ENCODE measurements at places on chromosomes 5 and 9.

DNA sequence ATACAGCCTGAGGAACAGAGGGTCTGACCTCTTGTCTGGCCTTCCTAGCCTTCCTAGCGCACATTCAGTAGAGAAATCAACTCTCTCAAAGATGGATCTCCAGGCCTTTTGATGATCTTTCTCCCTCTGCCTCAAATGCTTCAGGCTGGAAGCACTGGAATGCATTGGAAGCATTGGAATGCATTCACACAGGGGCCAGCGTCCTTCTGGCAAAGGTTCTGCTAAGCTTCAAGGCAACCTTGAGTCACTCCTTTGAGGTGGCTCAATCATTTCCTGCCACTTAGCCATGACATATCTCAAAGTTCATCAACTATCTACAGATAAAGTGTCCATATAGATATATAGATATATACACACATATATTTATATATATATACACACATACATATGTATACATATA, 42.9 kb downstream of the OR2K2 start:
- no peaks in the 10 kb centered on the region for H3K27me3 ChIP-seq
- DNase-seq = no peak
- H3K4me1 ChIP-seq = peaks cover 7% of the 10 kb centered on the region
- H3K4me3 ChIP-seq = no peak overlapping the region

DNA sequence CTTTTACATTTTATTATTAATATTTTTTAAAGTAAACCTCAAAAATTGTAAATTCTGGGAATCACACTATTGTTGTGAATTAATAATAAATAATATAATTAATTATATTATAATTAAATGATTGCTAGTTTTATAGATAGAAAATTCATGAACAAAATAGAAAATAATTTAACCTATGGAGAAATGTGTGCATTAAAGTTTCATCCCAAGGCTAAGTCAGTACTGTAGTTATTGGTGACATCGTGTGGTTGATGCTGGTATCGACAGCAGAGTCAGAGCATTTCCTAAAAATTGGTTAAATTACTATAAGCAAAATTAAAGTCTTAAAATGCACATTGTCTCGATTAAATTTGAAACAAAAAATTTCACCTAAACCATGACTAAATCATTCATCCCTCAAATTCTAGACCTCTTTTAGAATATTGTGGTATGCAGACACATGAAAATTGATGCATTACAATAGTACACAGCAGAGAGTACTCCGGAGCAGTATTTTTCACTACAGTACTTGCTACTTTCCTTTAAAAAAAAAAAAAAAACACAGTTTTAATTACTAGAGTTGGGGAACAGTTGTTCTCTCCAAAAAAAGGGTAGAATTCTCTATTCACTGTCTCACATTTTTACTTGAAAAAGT, 73.9 kb downstream of the RORB start:
- H3K27me3 ChIP-seq = peaks cover 11% of the 10 kb centered on the region
- peaks cover 2% of the 10 kb centered on the region for H3K4me1 ChIP-seq
- peak; percentile 40 for DNase-seq
- no peak overlapping the region for H3K27ac ChIP-seq

DNA sequence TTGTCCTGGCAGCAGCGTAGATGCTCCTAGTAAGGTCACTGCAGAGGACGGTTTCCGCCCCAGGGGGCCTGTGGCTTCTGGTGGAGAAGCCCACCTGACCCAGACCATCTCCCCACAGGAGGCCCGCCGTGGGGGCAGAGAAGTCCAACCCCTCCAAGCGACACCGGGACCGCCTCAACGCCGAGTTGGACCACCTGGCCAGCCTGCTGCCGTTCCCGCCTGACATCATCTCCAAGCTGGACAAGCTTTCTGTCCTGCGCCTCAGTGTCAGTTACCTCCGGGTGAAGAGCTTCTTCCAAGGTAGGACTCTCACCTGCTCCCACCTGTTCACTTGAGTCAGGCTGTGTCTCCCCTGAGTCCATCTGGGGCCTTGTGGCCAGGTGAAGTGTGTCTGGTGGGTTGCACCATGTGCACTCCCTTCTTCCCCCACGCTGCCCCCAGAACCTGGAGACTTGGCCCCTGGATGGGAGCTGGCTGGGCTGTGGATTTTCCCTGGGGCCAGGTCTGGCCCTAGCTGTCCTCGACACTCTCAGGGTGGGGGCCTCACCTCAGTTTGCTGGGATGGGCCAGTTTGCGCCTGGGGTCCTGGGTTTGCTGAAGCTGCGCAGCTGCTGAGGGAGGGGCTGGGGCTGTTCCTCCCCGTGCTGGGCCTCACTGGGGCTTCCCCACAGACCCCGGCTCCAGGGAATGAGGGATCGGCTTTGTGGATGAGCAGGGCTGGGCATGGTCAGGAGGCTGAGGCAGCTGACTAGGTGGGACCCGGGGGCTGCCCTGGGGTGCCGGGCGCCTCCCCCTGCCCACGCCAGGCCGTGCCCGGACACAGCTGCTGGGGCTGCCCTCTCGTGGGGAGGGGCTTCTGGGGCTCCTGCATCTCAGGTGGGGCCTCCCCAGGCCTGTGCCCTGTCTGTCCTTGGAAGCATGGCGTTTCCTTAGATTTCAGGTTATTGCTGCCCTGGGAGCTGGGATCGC, 32.4 kb downstream of the AHRR start:
- H3K36me3 ChIP-seq = peaks cover 12% of the 10 kb centered on the region
- no peaks in the 10 kb centered on the region for H3K4me1 ChIP-seq
- no peak for DNase-seq
- H3K4me3 ChIP-seq = no peak overlapping the region
- no peak overlapping the region for H3K27ac ChIP-seq

DNA sequence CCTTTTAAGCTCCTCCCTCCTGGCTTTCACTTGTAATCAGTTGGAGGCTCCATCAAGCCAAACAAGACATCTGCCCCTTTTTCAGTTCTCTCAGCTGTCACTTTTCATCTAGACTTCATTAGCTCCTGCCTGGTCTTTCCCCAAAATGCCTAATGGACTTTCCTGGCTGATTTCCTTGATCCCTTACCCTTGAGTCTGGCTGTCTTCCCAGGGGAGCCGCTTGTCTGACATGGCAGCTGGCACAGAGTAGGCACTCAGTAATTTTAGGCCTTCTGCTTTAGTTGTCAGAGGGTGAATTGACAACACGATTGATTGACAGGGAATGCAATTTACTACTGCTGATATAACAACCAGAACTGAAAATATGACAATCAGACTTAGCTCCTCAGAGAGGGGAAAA, 2.1 kb downstream of the C9orf153 start:
- H3K4me3 ChIP-seq = no peak overlapping the region
- H3K27me3 ChIP-seq = no peaks in the 10 kb centered on the region
- H3K36me3 ChIP-seq = peaks cover 10% of the 10 kb centered on the region
- H3K27ac ChIP-seq = no peak overlapping the region
- DNase-seq = no peak

DNA sequence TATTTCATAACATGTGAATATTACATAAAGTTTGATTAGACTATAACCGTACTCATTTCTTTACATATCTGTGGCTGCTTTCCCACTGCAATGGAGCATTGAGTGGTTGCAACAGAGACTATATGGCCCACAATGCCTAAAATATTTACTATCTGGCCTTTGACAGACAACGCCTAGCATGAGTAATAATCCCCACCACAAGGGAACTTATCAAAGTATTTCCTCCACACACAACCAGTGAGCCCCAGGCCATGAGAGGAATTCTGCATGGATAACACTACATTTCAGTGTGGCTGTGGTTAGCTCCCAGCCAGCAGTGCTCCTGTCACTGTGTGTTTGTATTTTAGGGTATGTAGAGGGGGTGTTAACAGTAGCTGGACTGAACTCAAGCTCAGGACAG, 54.8 kb downstream of the FAM81B start:
- H3K27me3 ChIP-seq = peaks cover 9% of the 10 kb centered on the region
- peaks cover 14% of the 10 kb centered on the region for H3K4me1 ChIP-seq
- DNase-seq = no peak
- no peak overlapping the region for H3K27ac ChIP-seq
- no peak overlapping the region for H3K4me3 ChIP-seq

DNA sequence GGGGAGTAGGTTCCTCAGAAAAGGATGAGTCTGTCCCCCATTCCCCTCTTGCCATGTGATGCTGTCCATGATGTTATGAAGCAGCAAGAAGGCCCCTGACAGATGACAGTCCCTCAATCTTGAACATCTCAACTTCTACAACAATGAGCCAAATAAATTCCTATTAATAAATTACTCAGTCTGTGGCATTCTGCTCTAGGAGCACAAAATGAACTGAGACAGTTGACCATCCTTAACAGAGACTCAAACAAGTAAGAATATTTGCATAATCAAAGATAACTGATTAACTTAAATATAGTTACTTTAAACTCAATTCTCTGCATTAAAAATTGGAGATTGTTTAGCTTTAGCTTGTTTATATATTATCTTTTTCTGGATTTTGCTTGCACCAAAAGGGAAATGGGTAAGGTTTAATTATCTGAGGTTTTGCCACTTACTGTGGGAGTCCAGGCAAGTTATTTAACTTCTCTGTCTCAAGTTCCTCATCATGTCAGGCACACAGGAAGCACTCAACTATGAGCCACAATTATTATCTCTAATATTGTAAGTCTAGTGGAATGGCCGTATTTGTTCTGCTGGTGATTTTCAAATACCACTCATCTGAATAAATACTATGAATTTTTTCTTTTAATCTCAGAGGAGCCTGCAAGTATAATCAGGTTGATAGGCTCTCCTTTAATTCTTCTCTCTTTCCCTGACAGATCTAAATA, 162.9 kb downstream of the TSSK1B start:
- H3K27me3 ChIP-seq = no peaks in the 10 kb centered on the region
- DNase-seq = no peak
- no peak overlapping the region for H3K27ac ChIP-seq
- H3K4me1 ChIP-seq = peaks cover 44% of the 10 kb centered on the region
- no peak overlapping the region for H3K4me3 ChIP-seq

GRCh38 chr5:74212336-74212735, 428.2 kb downstream of the ENC1 start:
- H3K27me3 ChIP-seq = no peaks in the 10 kb centered on the region
- no peak overlapping the region for H3K27ac ChIP-seq
- DNase-seq = no peak
- H3K4me3 ChIP-seq = no peak overlapping the region
- no peaks in the 10 kb centered on the region for H3K36me3 ChIP-seq

GRCh38 chr5:135740475-135740874, 94.0 kb upstream of the SLC25A48 start:
- peaks cover 26% of the 10 kb centered on the region for H3K27me3 ChIP-seq
- peak; percentile 36 for DNase-seq
- H3K4me1 ChIP-seq = peaks cover 54% of the 10 kb centered on the region
- H3K4me3 ChIP-seq = no peak overlapping the region

DNA sequence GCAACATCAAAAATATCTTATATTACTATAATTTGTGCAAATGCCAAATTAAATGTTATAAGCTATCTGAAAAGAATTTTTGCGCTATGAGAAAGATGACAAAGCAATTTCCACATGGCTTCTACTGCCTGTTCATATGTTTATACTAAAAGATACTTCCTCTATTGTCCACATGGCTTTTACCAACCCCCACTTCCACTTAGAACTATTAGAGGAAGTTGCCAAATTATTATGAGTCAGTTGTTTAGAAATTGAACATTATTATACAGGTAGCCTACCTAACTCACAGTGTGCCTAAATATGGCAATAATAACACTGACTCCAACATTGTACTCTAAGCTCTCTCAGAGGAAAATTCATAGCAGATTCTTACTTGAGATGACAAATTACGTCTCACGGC, 37.6 kb upstream of the SLC27A6 start:
- no peaks in the 10 kb centered on the region for H3K27me3 ChIP-seq
- peaks cover 7% of the 10 kb centered on the region for H3K4me1 ChIP-seq
- peak overlapping the region; percentile 48 for H3K27ac ChIP-seq
- no peak overlapping the region for H3K4me3 ChIP-seq

DNA sequence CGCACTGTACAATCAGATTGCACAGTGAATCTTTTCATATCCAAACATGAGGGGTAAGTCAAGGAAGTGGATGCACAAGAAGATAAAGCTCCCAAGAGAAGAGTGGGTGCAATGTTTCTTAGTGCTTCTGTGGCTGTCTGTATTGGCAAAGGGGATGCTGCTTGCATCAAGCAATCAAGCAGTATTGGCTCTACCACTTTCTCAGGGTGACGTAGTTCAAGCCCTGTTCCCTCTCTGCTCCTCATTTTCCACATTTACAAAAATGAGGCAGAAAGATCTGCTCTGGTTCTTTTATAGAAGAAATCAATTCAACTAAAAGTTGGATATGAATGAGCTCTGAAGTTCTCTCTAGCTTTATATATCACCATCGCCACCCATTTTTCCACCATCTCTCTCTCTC, 2.3 kb downstream of the TNFSF8 start:
- no peaks in the 10 kb centered on the region for H3K27me3 ChIP-seq
- H3K36me3 ChIP-seq = no peaks in the 10 kb centered on the region
- no peak for DNase-seq
- H3K4me1 ChIP-seq = peaks cover 37% of the 10 kb centered on the region
- no peak overlapping the region for H3K4me3 ChIP-seq

GRCh38 chr5:38184627-38185026, 73.7 kb upstream of the EGFLAM start:
- DNase-seq = no peak
- no peaks in the 10 kb centered on the region for H3K36me3 ChIP-seq
- no peak overlapping the region for H3K4me3 ChIP-seq
- no peaks in the 10 kb centered on the region for H3K4me1 ChIP-seq

- no peak overlapping the region for H3K4me3 ChIP-seq
- H3K36me3 ChIP-seq = peaks cover 33% of the 10 kb centered on the region
- no peaks in the 10 kb centered on the region for H3K27me3 ChIP-seq
- no peak for DNase-seq
- peak overlapping the region; percentile 41 for H3K27ac ChIP-seq
These were observed 15.3 kb downstream of the HNRNPH1 start for GRCh38 chr5:179608131-179608581.

GRCh38 chr5:9251379-9251980, 294.4 kb downstream of the SEMA5A start:
- no peak for DNase-seq
- no peak overlapping the region for H3K4me3 ChIP-seq
- no peaks in the 10 kb centered on the region for H3K4me1 ChIP-seq
- no peaks in the 10 kb centered on the region for H3K36me3 ChIP-seq
- H3K27ac ChIP-seq = no peak overlapping the region

- peaks cover 15% of the 10 kb centered on the region for H3K36me3 ChIP-seq
- H3K27me3 ChIP-seq = no peaks in the 10 kb centered on the region
- no peak overlapping the region for H3K4me3 ChIP-seq
- H3K27ac ChIP-seq = peak overlapping the region; percentile 89
These were observed 25.8 kb upstream of the F2R start for GRCh38 chr5:76690037-76690679.

GRCh38 chr9:121943463-121943862, 149.6 kb downstream of the TTLL11 start:
- no peak overlapping the region for H3K4me3 ChIP-seq
- no peaks in the 10 kb centered on the region for H3K4me1 ChIP-seq
- no peak overlapping the region for H3K27ac ChIP-seq
- peaks cover 13% of the 10 kb centered on the region for H3K27me3 ChIP-seq
- H3K36me3 ChIP-seq = no peaks in the 10 kb centered on the region

All from mesothelial cell of epicardium (in vitro differentiated cells).